Pons (tissue), 1 donor: ENCODE measurements at places on chromosomes 12 and 14.

GRCh38 chr14:81416194-81416952 is 16.2 kb upstream of the STON2 start:
- peak; percentile 83 for DNase-seq

GRCh38 chr12:85968606-85969005 is 94.5 kb downstream of the NTS start:
- DNase-seq, result no peak

DNA sequence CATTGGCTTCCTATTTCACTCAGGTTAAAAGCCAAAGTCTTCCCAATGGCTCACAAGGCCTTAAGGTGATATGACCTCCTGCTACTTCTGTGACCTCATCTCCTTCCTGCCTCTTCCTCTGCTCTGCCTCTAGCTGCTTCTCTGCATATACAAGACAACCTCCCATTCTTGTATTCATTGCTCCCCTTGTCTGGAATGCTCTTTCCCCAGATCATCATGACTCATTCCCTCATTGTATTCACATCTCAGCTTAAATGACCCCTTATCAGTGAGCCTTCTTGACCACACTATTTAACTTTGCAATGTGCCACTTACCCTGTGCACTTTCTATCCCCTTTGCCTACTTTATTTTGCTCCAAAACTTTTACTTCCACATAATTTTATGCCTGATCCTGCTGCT is 90.2 kb downstream of the PPP1R12A start:
- DNase-seq, result no peak

DNA sequence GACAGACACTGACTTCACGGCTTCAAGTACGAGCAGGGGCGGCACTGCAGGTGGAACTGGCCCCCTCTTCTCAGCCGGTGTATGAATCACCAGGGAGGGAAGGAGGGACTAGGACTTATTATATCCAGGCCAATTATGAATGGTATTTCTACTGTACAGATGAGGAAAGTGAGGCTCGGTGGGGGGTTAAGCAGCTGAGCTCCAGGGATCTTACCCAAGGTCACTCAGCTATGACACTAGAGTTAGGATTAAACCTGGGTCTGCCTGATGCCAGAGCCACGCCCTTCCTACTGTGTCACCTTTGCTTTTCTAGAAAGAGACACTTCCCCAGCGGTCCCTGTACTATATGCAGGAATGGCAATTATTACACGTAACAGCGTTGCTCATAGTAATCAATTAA is 42.2 kb upstream of the NRXN3 start:
- DNase-seq, result no peak

GRCh38 chr12:2284321-2284813 is 231.6 kb downstream of the CACNA1C start:
- no peak for DNase-seq

GRCh38 chr14:24734917-24735500 is 101.0 kb upstream of the GZMB start:
- peak; percentile 93 for DNase-seq

- peak; percentile 71 for DNase-seq
Measured at GRCh38 chr12:113803759-113804140, 162.4 kb downstream of the RBM19 start.

GRCh38 chr12:100758083-100758482 is 36.5 kb upstream of the ANO4 start:
- DNase-seq, result peak; percentile 14

DNA sequence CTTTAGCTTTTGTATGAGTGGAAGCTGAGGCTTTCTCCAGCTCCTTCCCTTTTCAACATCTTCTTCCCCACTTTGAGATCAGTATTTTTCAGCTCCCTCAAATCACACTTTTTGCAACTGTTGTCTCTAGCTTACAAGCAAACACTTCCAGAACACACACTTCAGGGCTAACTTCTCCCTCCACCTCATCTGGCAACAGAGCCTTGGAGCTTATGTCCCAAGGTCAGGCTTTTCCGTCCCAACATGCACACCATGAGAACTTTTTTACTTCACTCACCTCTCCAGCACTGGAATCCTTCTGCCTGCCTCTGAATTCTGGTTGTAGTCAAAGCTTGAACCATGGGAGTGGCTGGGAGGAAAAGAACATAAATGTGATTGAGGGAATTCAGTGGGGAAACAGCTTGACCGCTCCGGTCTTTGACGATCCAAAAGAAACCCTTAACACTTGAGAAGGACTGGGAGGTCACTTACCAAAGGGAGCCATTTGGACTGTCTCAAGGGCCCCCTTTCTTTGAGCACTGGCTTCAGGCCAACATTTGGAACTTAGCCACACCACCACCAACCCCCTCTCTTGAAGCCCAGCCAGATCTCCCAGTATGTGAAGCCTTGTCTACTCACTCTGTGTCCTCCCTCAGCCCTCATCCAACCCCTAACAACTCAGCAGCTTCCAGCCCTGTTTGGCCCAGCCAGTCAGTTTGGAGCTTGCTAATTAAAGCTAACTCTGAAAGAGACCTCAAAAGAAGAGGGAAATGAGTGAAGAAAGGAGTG is 3.9 kb upstream of the BLOC1S1 start:
- DNase-seq, result no peak

- no peak for DNase-seq
Measured at GRCh38 chr12:122293081-122293480, 26.8 kb upstream of the VPS33A start.

DNA sequence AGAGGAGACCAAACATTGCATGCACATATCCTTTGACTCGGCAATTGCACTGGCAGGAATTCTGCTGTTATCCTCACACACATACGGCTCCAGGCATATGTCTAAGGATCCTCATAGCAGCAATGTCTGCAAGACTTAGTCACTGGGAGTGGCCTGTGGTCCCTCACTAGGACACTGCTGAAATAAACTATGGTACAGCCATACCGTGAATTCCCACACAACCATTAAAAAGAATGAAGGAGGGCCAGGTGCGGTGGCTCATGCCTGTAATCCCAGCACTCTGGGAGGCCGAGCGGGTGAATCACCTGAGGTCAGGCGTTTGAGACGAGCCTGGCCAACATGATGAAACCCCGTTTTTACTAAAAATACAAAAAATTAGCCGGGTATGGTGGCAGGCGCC is 105.1 kb downstream of the ZFP36L1 start:
- no peak for DNase-seq

DNA sequence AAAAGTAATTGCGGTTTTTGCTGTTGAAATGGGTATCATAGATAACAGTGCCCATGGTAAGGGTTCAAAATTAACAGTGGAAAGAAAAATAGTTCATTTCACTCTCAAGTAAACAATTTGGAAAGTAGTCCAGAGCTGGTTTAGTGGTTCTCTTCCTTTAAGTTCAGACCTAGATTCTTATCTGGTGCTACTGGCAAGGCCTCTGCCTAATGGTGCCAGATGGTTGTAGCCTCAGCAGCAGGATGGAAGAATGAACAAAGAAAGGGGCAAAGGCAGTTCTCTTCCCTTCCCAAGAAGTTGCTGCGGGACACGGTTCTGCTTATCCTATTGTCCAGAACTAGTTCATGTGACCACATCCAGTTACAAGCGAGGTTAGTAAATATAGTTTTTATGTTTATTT is 10.5 kb downstream of the ARG2 start:
- DNase-seq, result no peak

DNA sequence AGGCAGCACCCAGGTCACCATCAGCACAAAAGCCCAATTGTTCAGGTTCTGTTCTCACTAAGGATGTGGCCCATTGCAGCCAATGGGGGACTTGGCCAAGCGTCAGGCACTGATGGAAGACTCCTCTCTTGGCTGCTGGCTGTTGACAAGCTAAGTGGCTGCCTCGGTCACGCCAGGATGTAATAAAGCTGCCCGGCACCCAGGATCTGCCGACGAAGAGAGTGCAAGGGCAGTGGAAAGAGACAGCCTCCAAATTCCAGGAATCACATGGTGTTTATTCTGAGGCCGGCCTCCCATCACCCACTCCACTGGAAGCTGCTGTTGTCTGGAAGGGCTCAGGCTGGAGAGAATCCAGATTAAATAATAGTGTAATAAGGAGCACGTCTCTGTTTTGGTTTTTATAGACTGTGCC is 451.8 kb upstream of the TBX3 start:
- DNase-seq, result peak; percentile 80

GRCh38 chr12:19382111-19382526 is 57.2 kb upstream of the AEBP2 start:
- no peak for DNase-seq

DNA sequence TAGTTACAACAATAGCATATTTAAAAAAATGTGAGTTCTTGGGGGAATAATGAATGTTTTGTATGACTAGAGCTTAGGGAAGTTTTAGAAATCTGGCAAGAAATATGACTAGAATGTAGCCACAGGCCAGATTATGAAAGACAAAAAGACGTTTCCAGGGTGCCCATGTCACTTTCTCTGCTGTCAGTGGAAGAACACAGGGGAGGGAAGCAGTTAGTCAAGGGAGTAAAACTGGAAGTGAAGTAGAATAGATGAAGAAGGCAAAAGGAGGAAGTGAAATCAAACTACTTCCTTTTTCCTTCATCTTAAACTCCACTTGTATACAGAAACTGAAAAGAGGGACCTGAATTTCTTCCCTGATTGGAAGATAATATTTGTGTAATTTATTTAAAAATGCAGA is 81.2 kb upstream of the ATP2B1 start:
- DNase-seq, result peak; percentile 78

- peak; percentile 54 for DNase-seq
Measured at GRCh38 chr14:39267608-39268005, 33.9 kb downstream of the MIA2 start.

DNA sequence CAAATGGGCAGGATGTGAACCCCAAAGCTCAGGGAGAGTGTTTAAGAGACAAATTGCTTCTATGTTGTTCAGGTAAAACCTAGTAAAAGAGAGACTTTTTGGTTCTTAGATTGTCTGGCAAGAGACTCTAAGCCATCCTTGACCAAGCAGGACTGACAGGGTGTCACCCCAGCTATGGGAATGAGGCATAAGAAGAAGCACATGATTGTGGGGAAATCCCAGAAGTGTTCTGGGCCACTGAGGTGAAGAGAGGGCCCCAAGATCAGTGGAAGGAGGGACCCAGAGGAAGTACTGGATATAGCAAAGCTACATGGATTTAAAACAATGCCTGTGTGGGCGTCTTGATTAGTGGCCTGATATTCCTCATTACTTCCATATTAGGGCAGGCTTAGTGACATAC is 99.0 kb downstream of the SAMD4A start:
- DNase-seq, result no peak

DNA sequence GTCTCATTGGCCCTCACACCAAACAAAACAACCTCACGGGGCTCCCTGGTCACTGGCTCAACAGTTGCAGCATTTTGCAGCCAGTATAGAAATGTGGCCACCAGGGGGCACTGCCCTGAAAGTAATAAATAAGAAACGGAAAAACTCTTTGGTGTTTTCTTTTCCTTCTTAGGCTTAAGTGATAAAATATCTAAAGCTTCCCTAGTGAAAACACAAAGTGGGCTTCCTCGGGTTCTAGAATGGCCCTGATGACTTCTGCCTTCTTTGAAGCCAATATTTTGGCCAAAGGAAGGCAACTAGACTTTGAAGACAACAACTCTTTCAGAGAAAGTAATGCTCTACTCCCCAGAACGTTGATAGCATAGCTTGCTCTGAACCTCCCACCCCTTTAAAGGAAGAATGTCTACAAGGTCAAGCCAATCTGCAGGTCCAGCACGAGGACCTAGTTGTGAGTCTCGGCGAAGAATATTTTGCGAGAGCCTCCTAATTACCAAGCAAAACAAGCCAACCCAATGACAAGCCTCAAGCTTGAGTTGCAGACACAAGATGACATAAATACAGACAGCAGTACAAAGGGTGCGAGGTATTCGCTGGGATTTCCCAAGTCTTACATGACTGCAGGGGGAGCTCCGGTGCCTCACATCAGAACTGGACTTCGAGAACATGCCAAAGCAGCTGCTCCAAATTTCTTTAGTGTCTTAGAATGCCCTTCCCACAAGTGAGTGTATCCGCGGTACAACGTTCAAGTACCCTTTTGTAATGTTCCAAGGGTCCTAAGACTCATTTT is 2.6 kb downstream of the ITPK1 start:
- peak; percentile 91 for DNase-seq

DNA sequence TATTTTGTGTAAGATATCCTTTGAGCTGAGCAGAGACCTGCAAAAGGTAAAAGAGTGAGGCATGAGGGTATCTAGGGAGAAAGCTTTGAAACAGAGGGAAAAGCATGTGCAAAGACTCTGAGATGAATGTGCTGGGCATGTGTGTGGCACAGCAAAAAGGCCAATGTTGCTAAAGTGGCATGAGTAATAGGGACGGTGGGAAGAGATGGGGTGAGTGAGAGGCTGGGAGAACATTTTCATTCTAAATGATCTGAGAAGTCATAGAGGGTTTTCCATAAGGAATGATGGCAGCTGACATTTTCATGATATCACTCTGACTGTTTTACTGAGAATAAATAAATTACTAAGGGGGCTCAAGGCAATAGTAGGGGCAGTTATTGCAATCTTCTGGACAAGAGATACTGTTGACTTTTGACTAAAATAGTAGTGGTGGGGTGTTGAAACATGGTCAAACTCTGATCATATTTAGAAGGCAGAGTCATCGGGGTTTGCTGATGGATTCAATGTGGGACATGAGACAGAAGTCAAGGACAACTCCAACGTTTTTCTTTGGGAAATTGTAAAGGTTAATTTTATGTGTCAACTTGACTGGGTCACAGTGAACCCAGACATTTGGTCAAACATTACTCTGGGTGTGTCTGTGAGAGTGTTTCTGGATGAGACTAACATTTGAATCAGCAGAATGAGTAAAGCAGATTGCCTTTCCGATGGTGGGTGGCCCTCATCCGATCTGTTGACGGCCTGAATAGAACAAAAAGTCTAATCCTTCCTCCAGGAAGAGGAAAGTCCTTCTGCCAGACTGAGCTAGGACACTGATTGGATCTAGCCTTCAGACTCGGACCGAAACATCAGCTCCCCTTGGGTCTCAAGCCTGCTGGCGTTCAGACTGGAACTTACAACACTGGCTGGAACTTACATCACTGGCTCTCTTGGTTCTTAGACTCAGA is 193.9 kb upstream of the PLXNC1 start:
- no peak for DNase-seq

DNA sequence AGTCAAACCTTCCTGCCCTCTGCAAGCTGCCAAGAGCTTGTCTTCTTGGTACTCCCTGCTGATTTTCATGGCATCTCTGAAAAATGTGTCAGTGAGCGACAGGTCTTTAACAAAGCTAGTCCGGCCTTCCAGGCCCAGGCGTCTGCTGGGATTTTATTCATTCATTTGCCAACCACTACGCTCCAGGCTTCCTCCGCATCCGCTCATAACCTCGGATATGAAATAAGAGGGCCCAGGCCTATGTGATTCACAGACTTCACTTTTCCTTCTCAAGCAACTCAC is 13.8 kb downstream of the TSPAN9 start:
- DNase-seq, result no peak

- no peak for DNase-seq
Measured at GRCh38 chr12:3311027-3311402, 180.0 kb upstream of the PRMT8 start.

DNA sequence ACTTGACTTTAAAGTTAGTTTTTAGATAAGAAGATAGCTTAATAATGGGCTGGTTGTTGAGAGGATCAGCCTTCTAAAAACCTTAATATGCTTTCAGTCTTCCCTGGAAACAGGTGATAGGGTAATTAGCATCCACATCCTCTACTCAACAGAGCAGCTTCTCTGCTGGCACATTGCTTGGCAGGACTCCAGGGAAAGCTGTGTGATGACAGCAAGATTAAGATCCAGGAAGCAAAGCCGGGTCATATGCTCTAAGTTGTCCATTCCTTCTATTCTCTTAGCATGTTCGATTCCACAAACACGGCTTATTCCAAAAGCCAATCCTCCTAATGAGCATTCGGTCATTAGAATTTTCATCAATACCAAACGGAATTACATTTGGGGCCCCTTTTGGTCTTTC is 87.0 kb downstream of the HMGA2 start:
- DNase-seq, result no peak
